Stimulated activated CD8-positive, alpha-beta memory T cell treated with anti-CD3 and anti-CD28 coated beads, Interleukin-4, amount 100 ng/mL, for 4 hours (primary cell): ENCODE measurements at places on chromosomes 4 and X.

GRCh38 chr4:52317361-52317879, 266.3 kb downstream of the SPATA18 start:
- DNase-seq = no peak

- no peak for DNase-seq
Measured at GRCh38 chr4:80295336-80295735, 28.9 kb downstream of the FGF5 start.

GRCh38 chrX:57172544-57172943, 35.3 kb upstream of the SPIN2A start:
- DNase-seq = no peak

GRCh38 chr4:4995103-4995907, 24.0 kb downstream of the CYTL1 start:
- no peak for DNase-seq

GRCh38 chr4:101018836-101019235, 328.5 kb downstream of the PPP3CA start:
- DNase-seq = no peak

DNA sequence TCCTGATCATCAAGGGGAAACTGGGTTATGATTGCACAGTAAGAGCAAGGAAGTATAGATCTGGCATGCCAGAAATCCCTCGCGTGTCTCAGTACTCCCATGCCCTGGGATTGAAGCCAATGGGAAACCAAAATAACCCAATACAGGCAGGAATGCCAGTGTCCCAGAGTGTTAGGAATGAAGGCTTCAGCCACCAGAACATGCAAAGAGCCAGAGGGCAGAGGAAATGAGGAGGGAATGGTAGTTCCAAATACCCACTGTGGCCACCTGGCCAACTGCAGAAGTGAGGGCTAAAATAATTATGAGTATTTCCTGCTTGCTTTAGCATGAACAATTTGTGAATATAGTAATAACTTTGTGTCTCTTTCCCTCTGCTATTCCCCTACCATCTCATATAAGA, 12.2 kb downstream of the MTNR1A start:
- no peak for DNase-seq

DNA sequence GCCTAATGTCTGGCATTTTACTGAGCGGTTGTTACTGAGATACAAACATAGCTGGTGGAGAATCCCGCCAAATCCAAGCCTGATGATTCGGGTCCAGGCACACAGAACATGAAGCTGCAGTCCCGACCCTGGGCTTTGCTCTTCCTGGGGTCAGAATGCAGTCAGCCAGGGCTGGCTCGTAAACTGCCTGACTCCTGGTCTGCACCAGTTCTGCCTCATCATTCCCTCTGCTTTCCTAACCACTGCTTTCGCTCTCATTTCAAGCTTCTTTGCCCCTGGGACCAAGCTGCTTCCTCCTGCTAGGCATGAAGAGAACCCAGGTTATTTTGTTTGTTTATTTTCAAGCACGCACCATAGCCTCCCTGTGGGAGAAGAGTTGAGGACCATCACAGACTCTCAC, 39.3 kb downstream of the GATB start:
- DNase-seq = no peak

DNA sequence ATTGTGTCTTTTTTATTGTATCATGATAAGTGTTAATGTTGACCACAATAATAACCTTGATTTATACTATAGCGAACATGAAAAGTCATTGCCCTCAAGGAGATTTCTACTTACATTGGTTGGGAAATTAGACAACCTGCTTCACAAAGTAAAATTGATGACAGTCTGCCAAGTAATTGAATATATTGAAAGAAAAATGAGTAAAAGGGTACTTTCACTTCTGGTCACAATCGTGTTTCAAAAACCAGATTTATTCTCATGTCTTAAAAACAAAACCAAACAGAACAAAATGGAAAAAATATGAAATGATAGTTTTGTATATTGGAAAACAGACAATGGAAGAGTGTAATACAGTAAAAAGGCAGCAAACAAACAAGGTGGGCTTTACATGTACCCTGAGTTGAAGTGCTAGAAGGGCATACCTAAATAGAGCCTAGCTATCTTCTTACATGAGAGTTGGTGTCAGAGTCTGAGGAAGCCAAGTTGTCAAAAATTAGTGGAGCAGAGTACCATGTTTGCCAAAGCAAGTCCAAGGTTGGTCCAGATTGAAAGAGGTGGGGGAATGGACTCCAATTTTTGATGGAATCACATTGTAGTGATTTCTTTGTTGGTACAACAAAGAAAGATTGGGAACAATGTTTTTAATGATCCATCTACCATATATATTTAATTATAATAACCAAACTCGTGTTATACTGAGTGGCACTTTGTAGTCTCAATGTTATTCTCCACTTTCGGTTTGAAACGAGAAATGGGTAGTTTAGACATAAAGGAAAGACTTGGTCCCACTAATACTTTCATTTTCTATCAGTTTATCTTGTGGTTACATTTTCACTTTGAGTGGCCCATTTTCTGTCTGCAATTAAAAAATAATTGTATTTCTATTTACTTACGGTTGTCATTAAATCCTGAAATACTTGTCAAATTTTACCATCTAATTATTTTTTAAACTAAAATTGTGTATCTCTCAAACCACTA, 775.6 kb downstream of the STIM2 start:
- DNase-seq = no peak
